HFF-Myc (cell line): ENCODE measurements at places on chromosomes 1 and 21.

- DNase-seq = no peak
Measured at GRCh38 chr1:3078430-3078861, 9.4 kb downstream of the PRDM16 start.

- no peak for DNase-seq
Measured at GRCh38 chr1:6152181-6152580, 27.9 kb downstream of the CHD5 start.

GRCh38 chr21:39095681-39096080 is 87.6 kb downstream of the PSMG1 start:
- DNase-seq = no peak

GRCh38 chr1:26496861-26497260 is 24.6 kb downstream of the HMGN2 start:
- no peak for DNase-seq

DNA sequence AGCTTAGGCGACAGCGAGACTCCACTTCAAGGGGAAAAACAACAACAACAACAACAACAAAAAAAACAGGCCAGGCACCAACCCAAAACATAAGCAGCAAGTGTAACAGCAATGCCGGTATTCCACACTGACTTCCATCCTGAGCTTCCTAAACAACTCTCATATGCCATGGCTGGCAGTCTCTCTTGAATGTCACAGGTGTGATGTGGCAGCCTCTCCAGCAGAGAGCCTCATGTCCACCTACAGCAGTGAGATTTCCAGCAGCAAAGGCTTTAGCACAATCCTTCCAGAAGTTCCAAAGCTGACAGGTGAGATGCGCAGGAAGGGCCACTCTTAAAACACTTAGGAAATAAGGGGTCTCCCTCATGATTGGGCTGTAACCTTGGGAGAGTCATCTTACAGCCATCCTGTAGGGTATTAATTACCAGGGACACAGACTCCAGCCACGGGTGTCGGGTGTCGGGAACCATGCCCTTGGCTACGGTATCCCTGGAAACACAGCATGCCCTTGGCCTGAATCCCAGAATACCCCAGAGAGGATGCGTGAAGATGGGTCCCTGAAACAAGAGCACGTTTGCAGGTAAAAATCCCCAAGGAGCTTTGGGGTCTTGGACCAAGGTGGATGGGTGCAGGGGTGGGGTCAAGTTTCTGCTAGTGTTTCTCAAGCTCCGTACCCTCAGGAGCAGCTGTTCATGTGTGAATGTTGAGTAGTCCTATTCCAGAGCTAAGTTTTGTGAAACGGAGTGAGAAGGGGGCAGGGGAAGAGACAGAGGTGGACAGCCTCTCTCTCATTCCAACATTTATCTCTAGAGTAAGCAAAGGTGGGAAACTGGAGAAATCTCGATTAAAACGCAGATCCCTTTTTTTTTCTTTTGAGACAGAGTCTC is 31.4 kb downstream of the CLSTN1 start:
- DNase-seq = no peak

DNA sequence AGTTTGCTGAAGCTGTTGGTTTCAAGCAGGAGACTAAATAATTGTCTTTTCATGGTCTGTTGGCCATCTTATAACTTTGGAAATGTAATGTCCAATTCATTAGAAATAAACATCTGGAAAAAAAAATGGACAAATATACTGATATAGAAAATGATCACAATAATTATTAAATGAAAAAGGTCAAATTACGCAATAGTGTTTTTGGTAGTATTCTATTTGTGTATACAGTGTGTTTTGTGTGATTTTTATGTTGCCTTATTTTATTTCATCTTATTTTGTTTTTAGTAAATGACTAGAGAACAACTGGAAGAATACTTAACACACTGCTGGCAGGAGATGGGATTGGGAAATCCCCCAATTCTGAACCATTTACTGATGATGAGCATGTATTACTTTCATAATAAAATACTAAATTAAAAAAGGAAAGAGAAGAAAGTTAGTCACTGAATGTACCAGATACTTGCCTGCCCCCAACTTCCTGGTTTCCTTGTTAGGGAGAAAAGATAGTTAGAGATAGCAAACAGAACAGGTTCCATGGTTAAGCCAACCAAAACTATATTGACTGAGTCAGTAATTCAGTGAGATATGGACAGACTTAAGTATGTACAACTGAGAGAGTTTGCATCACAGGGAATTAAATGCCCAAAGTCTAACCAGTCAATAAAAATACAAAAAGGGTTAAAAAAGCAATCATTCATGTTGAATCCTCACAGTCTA is 24.0 kb upstream of the SAMD13 start:
- DNase-seq = no peak

- no peak for DNase-seq
Measured at GRCh38 chr1:216793303-216793702, 70.1 kb upstream of the ESRRG start.

DNA sequence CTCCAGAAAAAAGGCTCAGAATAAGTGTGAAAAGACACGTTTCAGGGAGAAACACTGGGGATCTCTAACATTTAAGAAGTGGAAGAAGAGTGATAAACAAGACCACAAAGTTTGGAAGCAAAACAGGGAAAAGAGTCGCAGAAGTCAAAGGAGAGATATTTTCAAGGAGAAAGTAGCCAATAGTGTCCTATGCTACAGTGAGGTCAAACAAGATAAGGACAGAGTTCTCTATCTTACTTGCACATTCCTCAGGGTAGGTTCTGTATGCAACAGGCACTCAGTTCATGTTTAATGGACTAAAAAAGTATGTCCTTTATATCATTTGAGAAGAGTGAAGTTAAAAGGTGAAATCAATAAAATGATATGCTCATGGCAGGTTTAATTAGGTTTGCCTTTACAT is 13.8 kb upstream of the EDEM3 start:
- DNase-seq = no peak

DNA sequence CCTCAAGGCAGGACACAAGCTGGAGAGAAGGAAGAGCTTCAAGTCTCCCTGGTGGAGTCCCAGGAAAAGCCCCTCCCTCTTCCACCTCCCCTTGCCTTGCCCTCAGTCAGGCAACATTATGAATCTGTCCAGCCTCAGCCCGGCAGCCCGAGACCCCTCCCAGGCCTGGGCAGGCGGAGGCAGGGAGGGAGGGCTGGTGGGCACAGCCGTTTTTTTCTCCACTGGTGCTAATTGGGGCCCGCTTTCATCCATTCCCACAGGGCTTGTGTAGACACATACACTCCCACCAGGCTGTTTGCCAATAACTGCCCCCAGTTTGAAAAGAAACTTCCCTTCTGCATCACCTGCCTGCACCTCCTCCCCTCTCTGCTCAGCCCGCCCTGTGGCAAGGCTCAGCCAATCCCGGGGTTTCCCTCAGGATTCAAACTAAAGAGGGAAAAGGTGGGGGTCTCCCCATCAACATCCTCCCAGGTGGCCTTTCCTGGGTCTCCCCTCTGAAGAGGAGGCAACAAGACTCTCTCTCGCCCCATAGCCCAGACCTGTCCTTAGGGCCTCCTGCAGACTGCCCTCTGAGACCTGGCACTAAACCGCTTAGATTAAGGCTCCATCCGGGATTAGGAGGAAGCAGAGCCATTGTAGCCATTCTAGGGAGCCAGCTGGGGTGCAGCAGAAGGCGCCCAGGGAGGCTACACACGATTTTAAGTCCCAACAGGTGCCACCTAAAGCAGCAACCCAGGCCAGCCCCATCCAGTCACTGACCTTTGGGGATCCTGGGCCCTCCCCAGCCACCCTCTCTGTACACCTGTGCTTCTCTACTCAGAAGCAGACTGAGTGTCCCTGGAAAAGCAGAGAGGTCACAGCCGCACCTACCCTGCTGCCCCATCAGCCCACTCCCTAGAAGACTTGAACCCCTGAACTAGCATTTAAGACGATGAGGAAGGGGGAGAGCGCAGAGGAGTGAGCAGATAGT is 3.5 kb downstream of the IGSF9 start:
- DNase-seq = no peak

DNA sequence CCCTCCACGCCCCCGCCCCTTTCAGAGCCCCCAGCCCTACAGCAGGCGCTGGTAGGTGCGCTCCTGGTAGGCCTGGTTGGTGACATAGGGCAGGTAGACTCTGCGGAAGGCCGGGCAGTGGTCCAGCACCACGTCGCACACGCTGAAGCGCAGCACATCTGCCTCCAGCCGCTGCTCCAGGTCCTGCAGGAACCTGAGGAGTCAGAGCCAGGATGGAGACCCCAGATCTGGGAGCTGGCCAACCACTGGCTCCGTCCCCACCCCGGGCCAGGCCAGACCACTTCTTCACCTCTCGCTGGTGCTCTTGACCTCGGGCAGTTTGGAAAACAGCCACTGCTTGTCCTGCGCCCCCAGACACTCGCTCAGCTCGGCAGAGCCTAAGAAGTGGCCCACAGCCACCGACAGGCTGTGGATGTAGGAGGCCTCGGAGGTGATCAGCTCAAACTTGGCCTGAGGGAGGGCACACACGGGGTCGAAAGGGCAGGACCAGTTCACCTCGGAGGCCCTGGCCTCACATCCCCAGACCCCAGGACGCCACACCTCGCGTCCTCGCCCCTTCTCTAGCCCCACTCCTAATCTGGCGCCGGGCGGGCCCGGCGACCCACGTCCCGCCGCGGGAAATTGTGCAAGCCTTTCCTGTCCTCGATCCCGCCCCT is 6.4 kb downstream of the ARHGEF19 start:
- no peak for DNase-seq

DNA sequence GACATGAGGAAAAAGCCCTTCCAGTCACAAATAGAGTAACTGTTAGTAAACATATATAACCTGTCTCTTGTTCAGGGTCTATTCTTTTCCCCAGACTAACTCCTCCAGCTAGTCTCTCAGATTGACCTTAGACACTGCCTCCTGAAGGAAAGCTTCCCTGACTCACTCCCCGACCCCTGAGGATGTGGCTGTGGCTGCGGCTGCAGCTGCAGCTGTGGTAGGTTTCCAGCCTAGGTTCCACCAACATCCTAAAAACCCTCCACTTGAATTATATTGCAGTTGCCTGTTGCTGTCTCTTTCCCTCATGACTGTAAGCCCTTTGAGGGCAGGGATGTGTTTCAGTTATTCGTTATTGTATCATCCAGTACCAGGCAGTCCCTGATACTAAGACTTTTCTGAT is 132.9 kb upstream of the C1orf21 start:
- DNase-seq = no peak

DNA sequence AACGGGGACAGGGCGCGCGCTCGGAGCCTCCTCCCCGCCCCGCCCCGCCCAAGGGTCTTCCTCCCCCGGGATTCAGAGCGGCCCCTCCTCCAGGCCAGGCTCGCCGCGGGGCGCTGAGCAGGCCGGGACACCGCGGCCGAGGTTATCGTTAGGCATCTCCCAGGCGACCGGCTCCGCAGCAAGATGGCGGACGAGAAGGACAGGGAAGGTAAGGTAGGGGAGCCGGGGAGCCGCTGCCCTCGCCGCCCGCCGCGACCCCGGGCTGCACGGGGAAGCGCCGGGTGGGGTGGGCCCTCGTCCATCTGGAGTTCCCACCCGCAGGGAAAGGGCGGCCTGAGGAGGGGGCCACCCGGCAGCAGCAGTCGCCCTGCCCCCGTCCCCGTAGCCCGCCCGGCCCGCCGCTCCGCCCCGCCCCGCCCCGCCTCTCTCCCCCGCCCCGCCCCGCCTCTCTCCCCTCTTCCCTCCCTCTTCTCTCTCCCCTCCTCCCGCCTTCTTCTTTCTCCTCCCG is 105.9 kb upstream of the HNRNPU start:
- DNase-seq = peak; percentile 42

DNA sequence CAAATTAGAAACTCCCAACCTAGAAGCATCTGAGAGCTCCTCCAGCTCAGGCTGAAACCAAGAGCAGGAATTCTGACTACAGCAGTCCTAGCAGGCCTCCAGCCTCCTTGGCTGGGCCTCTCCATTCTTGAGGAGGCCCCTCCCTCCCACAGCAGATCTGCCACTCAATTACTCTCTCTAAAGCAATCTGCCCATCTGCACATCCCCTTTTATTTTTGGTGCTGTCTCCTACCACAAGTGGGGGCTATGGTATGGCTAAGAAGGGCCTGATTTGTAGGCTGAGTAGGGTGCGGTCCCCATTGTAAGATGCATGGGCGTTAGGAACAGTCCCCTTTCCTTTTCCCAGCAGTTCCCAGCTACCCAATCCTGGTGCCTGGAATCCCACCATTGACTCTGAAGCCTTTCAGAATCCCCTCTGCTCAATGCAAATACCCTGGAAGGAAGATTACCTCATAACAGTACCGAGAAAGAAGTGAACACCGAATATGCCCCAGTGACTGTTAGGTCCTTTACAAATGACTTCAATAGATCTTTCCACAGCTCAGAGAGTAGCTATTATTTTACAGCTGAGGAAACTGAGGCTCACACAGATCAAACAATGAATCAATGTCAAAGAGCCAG is 11.6 kb upstream of the TTC39A start:
- DNase-seq = no peak

DNA sequence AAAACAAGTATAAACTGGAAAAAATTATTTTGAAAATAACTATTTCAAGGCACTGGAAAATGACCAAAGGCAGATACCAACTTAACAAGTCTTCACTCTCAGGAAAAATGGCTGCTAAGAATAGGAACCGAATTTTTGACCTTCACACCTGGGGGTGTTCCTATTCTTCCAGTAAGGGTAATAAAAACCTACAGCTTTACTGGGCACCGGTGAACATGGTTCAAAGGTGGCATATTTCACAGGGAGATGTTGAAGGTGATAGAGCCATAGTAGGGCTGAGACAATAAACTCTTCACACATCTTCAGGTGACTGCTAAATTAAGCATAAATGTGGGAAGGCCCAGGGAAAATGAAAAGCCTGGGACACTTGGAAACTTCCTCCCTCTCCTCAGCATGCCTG is 65.4 kb upstream of the IFFO2 start:
- no peak for DNase-seq

- no peak for DNase-seq
Measured at GRCh38 chr1:46012236-46012635, 120.2 kb downstream of the PIK3R3 start.

DNA sequence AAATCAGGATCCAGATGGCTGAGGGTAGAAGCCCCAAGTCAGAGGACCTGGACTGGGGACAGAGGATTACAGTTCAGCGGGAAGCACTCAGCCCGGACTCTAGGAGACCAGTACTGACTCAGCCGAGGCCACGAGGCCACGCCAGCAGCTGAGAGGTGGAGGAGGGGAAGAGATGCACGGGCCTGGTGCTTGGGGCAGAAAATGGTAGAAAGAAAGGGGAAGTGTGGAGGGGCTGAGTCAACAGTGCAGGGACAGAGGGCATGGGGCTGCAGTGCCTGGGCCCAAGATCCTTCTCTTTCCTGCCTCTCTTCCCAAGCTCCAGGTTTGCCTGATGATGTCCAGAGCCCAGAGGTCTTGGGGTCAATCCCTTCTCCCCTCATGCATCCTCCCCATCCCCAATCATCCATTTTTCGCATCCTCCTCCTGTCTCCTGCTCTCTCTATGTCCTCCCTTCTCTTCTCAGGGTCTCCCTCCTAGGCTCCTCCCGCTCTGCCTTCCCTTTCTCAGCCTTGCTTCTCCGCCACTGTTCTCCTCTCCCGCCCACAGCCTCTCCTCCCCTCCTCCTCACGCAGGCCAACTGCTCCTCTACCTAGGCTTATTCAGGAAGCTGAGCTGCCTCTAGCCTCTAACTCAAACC is 7.7 kb downstream of the ARHGEF2 start:
- DNase-seq = no peak

DNA sequence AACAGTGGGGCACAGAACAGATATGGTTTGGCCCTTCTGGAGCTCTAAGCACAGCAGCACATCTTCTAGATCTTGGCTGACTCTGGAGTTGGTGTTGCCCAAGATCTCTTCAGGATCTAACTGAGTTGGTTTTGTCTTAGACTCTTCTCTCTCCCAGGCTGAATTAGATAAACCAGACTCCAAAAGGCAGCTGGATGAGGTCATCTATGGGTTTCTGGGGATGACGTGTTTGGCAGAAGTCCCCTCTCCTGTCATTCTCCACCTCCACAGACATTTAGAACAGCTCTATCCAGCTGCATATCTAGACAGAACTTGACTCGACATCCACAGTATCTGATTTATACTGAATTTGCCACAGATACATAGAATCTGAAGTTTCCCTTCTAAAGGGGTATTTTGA is 75.3 kb downstream of the ST6GALNAC5 start:
- no peak for DNase-seq
